Left colon (tissue), 2 donors: ENCODE measurements at places on chromosomes 1 and 21.

DNA sequence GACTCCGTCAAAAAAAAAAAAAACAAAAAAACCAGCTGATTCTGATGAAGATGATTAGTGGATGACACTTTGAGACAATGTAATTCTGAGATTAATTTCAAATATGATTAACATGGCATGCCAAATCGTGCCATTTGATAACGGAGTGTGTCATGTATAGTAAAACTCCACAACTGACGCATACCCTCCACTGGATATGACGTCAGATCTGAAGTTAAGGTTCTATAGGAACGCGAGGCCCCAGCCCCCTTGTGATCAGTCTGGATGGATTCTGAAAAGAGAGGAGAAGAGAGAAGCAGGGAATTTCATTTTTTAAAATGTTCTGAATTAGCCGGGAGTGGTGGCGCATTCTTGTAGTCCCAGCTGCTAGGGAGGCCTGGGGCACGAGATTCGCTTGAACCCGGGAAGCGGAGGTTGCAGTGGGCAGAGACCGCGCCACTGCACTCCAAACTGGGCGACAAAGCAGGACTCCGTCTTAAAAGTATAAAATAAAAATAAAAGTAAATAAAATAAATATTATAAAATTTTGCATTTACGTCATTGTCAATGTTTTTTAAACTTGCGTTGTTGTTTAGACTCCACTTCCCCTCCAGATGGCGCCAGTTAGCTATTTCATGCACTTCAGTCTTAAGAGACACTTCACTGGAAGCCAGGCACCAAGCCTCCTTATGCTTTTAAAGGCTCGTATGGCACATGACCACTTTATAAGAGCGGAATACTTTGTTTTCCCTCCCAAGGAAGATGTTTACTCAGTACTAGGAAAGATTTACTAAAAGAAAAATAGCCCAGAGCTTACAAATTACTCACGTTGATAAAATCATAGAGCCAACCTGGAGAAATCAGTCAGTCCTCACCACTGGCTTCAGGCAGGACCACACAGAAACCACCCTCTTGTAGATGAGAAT lies 65.5 kb downstream of the UBE2U start:
- peak; percentile 71 for DNase-seq

DNA sequence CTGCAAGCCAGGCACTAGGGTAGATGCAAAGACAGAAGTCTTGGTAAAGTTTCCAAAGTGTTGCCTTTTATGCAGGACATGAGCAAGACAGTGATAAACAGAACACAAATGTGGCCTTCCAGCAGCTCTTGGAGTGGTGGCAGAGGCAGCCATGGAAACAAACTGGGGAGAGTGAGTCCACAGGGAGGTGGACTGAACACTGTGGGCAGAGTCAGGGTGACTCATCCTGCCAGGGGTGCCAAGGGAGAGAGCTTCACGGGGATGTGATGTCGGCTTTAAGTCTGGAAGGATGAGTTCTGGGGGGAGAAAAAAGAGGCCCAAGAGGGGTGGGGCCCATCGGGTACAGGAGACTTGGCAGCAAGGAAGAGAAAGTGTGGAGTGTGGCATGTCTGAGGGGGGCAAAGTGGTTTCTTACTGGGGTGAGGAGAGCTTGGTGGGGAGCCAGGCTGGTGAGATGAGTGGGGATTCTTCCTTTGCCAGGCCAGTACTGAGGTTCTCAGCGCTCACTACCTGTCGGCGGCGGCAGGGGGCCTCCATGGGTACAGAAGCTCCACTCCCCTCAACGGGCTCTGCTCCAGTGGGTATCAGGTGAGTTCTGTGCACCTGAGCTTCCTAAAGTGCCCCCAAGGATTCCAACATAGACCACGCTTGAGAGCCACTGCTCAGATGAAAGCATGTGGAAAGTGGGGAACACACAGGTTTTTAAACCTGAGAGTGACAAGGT lies 41.8 kb downstream of the KIAA0040 start:
- no peak for DNase-seq

DNA sequence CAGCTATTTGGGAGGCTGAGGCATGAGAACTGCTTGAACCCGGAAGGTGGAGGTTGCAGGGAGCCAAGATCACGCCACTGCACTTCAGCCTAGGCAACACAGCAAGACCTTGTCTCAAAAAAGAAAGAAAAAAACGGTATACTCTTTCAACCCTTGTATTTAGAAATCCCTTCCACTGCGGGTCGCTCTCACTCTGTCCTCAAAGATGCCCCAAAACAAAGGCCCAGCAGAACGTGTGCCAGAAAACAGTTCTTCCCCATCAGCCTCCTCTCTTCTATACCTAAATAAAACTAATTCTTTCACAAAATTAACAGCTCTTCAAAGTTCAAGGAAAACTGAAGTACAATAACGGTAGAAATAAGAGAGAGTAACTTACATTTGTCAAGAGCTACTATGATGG lies 13.2 kb downstream of the SETD4 start:
- no peak for DNase-seq

DNA sequence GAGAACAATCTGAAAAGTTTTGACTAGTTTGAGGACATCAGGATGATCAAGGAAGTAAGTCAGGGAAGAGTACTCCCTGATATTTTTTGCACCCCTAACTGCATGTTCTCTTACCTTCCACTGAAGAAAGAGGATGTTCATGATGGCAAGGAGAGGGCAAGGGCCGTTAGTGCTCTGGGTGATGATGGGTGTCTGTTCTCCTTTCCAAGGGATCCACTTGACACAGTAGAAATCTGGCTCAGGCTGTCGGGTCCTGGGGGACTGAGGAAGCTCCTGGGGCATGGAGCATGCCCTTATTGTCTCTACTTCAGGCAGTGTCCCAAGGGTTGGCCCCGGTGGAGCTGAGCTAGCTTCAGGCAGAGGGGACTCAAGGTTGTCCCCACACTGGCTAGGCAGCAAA lies 4.7 kb downstream of the MINDY1 start:
- no peak for DNase-seq

DNA sequence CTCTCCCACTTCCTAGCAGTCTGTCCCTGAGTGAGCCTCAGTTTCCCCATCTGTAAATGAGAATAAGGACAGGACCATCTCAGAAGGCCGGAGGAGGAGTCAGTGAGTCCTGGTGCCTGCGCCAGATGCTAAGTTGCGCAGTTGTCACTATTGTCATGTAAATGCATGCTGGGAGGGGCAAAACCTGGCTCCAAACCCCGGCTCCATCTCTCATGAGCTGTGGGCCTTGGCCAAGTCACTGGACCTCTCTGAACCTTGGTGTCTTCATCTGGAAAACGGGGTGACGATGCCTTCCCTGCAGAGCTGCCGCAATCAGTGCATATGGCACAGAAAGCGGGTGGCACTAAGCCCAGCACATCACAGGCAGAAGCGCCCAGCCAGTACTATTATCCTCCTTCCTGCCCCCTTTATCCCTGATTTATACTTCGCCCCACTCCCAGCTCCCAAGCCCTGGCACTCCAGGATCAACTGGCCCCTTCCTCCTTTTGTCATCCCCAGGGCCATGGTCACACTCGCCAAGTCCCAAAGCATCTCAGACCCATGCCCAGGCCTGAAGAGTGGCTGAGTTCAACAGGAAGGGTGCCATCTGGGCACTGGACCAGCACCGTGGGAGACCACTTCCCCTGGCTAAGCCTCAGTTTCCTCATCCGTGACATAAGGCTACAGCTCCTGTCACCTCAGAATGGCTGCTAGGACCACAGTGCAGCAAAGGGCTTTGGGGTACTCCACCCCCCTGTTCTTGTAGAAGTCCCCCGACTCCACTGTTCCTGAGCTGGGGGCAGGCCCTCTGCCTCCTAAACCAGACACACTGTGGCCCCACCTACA lies 4.3 kb upstream of the PLEKHG5 start:
- no peak for DNase-seq

DNA sequence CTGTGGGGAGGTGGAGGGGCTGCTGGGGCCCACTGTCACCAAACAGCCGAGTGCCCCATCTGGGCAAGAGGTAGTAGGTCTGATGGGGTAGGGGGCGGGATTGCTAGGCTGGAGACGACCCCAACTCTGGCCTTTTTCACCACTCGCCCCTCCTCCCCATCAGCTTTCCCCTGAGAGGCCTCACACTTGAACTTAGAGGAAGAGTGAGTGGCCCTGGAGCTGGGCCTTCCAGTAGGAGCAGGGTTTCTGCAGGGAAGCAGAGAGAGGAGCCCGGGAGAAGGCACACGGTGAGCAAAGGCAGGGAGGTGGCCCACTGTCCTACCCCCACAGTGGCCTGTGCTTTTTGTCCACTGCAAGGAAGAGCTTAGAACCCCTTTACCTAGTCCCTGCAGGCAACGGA lies 111.9 kb upstream of the WNT4 start:
- DNase-seq = no peak

GRCh38 chr1:171226747-171227370 lies 21.4 kb upstream of the FMO1 start:
- DNase-seq = peak; percentile 26

- no peak for DNase-seq
Observed at GRCh38 chr1:162177126-162177525, 107.6 kb downstream of the NOS1AP start.

DNA sequence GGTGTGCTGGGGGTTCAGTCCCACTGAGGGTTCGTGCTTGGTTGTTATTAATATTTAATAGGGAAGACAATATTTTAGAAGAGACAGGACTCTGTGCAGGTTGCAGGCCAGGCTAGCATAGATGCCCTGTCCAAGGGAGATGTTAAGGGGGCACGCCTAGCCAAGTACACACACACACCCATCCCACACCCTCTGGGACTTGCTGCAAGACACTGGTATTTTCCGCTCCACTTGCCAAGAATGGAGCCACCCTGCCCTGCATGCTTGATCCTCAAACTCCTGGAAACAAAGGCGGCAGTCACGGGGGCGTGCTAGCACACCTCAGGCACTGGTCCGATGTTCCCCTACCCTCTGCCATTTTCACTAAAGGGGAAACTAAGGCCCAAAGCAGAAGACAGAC lies 99.1 kb downstream of the MRPL37 start:
- DNase-seq = peak; percentile 92

DNA sequence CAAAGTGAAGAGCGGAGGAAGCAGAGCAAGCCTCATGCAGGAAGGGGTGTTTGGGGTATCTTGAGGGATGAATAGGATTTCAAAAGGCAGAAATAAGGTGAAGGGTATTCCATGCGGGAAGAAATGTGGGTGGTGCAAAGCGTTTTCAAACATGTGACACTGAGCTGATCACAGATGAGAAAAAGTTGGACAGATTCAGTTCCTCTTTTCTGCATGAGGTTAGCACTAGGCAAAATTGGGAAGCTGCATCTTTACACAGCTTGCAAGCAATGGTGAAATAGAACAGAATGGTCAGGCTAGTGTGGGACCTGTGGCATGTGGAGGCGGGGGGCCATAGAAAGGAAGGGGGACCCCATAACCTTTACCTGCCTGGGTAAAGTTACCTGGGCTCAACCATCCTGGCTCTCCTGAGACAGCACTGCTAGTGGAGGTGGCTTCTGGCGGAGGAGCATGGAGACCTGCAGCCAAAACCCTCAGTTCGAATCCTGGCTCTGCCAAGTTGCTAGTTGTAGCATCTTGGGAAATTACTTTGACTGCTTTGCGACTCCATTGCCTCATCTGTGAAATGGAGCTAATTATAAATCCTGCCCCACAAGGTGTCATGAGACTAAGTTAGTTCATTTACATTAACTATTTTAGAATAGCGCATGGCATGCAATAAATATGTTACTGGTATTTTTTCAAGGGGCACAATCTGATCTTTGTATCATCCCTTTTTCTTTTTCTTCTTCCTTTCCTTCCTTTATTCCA lies 16.4 kb downstream of the KCNA10 start:
- no peak for DNase-seq

DNA sequence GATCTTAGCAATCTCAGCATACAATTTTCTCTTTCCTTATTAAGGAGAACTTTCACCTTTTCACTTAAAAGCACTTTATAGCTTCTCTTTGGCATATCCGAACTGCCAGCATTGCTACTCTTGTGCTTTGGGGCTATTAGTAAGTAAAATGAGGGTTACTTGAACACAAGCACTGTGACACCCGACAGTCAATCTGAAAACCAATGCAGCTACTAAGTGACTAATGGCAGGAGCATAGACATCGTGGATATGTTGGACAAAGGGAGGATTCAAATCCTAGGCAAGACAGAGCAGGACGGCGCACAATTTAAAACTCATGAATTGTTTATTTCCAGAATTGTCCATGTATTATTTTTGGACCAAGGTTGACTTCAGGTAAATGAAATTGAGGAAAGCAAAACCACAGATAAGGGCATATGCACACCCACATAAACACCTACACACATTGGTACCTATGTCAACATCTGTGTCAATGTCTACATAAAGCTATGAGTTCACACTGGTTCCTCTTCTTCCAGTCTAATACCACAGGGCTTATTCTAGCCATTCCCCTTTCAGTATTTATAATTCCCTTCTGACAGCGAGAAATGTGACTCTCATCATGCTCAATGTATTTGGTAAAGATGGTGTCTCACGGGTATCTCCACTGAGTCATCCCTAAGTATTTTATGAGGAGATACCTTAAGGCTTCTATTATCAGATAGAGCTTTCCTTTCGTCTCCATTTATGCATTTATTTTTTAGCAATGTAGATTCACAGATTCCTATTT lies 75.3 kb upstream of the RALGPS2 start:
- no peak for DNase-seq

DNA sequence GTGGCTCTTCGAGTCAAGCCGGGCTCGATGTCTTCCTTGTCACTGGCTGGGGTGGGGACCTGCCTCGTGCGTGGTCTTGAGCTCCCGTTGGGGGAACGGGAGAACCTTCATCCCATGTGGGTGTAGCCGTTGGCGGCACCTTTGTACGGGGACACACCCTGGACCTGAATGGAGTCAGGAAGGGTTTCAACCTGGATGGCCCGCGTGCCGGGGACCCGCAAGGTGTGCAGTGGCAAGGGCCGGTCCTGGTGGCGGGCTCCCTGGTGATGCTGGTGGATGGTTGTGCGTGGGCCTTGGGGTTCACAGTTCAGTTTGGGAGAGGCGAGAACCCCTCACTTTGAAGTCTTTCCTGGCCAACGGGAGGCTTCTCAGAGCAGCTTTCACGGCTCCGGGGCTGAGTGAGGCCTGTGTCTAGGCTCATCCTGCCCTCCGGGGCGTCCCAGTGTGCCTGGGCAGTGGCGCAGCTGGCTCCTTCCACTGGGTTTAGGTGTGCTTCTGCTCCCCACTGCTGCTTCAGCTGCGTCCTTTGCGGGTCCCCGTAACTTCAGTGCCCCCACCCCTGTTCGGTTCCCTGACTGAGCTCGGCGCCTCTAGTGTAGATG lies 11.4 kb downstream of the SKI start:
- DNase-seq = no peak

DNA sequence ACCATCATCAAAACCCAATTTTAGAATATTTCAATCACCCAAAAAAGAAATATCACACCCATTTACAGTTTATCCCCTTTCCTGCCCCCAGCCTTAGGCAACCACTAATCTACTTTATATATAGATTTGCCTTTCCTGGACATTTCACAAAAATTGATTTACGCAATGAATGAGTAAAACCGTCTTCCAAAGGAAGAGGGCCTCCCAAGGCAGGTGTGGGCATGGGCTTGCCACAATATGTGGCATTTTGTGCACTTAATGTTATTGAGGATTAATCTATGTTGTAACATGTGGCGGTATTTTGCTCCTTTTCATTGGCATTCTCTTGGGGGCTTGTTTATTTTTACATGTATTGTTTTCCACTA lies 11.8 kb upstream of the BMP8B start:
- no peak for DNase-seq
